ENCODE measurements at places on chromosomes 2 and 18. TPM values are rescaled to one million over a fixed set of nuclear protein-coding genes. Genes with fewer than 3 reads are reported as not detected.
A peak's percentile ranks its signal among the peaks of the same experiment; 100 is the strongest.

DNA sequence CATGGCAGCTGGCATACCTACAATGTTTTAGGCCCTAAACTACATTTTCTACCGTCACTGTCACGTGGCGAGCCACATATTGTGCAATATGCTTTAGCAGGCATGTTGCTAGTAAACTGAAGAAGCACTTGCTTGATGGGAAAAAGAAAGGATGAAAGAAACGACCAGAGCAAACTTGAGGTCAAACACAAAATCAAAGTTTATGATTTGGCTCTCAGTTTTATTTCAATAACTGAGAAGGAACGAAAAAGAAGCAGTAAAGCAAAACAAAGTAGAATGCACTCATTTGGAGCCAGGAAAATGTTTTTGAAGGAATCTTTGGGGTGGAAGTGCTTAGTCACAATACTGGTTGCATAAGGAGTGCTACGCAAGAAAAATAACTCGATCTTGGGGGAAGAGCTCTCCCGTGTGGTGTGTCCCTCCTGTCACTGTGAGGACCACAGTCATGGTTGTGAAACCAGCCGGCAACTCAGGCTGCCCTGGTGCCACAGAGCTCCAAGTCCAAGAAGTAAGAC is 349.8 kb downstream of the RBM43 start:
- peak; percentile 39 for DNase-seq

- no peak for DNase-seq
Observed at GRCh38 chr2:184367211-184367610, 231.1 kb upstream of the ZNF804A start.

DNA sequence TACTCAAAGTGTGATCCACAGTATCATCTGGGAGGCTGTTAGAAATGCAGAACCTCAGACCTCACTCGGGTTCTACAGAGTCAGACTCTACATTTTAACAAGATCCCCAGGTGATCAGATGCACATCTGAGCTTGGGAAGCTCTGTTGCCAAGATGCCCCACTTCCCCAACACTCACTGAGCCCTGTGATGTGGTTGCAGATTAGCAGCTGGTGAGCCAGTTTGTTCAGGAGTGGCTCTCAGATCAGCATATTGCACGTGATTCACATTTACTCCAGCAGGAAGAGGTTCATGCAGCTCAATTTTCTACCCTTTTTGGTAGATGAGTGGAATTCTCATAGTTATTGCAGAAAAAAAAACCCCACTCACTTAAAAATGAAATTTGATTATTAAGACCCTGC is 96.4 kb downstream of the VIT start:
- DNase-seq: no peak

Gene ARHGAP15
- total RNA-seq: 2.2 TPM

Gene ASB18
- not detected for total RNA-seq

All from left colon (tissue), 2 donors.